ENCODE measurements at places on chromosomes 5 and 9. TPM values are rescaled to one million over a fixed set of nuclear protein-coding genes. Genes with fewer than 3 reads are reported as not detected.
A peak's percentile ranks its signal among the peaks of the same experiment; 100 is the strongest.

The PCDHA12 gene
- total RNA-seq, result not detected

The FGFR4 gene
- 2.8 TPM for total RNA-seq

The CETN3 gene
- 3.2 TPM for total RNA-seq

- peak overlapping the region; percentile 94 for H3K27ac ChIP-seq
- peak; percentile 97 for DNase-seq
- peaks cover 28% of the 10 kb centered on the region for H3K36me3 ChIP-seq
These were observed 5.9 kb downstream of the CYFIP2 start for GRCh38 chr5:157271740-157272271.

DNA sequence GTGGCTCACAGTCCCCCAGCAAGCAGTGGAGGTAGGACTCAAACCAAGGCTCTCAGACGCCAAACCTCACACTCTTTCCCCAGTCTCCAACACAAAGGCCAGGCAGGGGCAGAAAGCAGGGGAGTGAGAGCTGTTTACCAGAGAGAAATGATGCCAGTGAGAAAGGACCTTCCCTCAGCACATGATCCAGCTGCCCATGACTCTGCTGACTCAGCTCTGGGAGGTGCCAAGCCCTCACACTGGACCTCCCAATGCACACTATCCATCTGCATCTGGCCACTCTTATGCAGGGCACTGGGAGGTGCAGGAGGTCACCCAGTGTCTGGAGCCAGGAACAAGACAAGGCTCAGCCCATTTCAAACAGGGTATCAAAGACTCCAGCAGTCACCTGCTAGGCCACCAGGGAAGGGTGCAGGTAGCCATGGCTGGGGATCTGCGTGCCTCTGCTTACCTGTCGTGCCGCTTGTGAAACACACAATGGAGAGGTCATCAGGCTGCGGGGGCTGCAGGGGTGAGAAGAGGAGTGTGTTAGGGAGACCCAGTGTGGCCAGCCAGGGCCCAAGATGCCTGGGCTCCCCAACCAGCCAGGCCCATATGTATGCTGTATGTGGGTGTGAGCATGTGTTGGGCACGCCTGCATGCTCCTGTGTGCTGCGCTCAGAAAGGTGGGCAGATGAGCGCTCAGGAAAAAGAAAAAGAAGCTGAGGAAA is 26.3 kb downstream of the ACSL6 start:
- no peaks in the 10 kb centered on the region for H3K27me3 ChIP-seq
- no peak overlapping the region for H3K27ac ChIP-seq
- DNase-seq, result no peak
- peaks cover 10% of the 10 kb centered on the region for H3K4me1 ChIP-seq
- H3K4me3 ChIP-seq, result no peak overlapping the region

DNA sequence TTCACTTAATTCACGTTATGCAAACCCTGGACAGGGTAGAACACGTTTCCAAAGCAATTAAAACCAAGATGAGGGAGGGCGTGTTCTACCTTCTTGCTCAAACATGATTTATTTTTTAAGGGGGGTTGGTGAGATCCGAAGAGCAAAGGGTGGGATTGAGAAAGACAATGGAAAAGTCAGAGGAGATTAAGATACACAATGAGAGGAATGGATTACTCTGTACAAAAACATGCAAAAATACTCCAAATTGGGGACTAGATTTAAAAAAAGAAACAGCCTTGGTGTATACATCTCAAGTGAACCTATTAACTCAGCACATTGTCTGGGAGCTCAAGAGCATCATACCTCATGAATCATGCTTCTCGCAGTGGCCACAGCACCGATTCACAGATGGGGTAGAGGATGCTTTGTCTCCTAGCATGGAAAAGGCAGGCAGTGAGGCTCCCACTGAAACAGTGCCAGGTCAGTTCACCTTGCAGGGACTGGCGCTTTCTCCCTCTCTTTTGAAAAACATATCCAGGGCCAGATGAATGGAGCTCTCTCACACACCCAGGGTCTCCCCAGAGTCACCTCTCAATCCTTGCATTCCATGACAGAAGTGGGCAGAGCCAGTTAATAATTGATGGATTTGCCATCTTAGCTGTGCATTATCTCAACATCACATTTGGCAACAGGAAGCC is 459.7 kb downstream of the BNC2 start:
- H3K27me3 ChIP-seq, result no peaks in the 10 kb centered on the region
- DNase-seq, result no peak
- no peak overlapping the region for H3K27ac ChIP-seq
- H3K36me3 ChIP-seq, result no peaks in the 10 kb centered on the region
- H3K4me3 ChIP-seq, result no peak overlapping the region

- H3K27me3 ChIP-seq, result no peaks in the 10 kb centered on the region
- peak overlapping the region; percentile 94 for H3K27ac ChIP-seq
- DNase-seq, result peak; percentile 81
- H3K4me1 ChIP-seq, result peaks cover 54% of the 10 kb centered on the region
- H3K4me3 ChIP-seq, result peak overlapping the region; percentile 92
These were observed 27.9 kb upstream of the MGAT1 start for GRCh38 chr5:180830253-180831138.
